ENCODE measurements at places on chromosomes 6 and 20.

- DNase-seq, result no peak
Measured at GRCh38 chr6:82138075-82138791, 109.3 kb downstream of the IBTK start.

DNA sequence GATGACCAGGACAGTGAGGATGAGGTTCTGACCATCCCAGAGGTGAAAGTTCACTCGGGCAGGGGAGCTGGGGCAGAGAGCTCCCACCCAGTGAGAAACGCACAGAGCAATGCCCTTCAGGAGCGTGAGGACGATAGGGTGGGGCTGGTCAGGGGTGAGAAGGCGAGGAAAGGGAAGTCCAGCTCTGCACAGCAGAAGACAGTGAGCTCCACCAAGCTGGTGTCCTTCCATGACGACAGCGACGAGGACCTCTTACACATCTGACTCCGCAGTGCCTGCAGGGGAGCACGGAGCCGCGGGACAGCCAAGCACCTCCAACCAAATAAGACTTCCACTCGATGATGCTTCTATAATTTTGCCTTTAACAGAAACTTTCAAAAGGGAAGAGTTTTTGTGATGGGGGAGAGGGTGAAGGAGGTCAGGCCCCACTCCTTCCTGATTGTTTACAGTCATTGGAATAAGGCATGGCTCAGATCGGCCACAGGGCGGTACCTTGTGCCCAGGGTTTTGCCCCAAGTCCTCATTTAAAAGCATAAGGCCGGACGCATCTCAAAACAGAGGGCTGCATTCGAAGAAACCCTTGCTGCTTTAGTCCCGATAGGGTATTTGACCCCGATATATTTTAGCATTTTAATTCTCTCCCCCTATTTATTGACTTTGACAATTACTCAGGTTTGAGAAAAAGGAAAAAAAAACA, 16.6 kb upstream of the SLC22A1 start:
- DNase-seq, result no peak

GRCh38 chr6:166556863-166557322, 29.6 kb downstream of the RAMACL start:
- DNase-seq, result no peak

GRCh38 chr6:106431972-106432371, 71.5 kb downstream of the CRYBG1 start:
- DNase-seq, result no peak

All from activated T-cell treated with anti-CD3 and anti-CD28 coated beads, Interleukin-2, amount 50 U/mL, for 72 hours (primary cell).